ENCODE measurements at places on chromosomes 5 and 9. TPM values are rescaled to one million over a fixed set of nuclear protein-coding genes. Genes with fewer than 3 reads are reported as not detected.

TPPP gene
- total RNA-seq: 5.5 TPM

ADAM19 gene
- 2.5 TPM for total RNA-seq

WWC1 gene
- 16.6 TPM for total RNA-seq

- no peak for DNase-seq
Measured at GRCh38 chr9:123495731-123496130, 139.7 kb downstream of the CRB2 start.

Data from esophagus squamous epithelium (tissue), 5 donors.